ENCODE measurements at places on chromosomes 7 and 10.

- H3K36me3 ChIP-seq = no peaks in the 10 kb centered on the region
- H3K27ac ChIP-seq = no peak overlapping the region
- H3K4me1 ChIP-seq = no peaks in the 10 kb centered on the region
- H3K27me3 ChIP-seq = no peaks in the 10 kb centered on the region
- DNase-seq = no peak
- no peak overlapping the region for H3K4me3 ChIP-seq
These were observed 236.2 kb downstream of the PCLO start for GRCh38 chr7:82926477-82926876.

DNA sequence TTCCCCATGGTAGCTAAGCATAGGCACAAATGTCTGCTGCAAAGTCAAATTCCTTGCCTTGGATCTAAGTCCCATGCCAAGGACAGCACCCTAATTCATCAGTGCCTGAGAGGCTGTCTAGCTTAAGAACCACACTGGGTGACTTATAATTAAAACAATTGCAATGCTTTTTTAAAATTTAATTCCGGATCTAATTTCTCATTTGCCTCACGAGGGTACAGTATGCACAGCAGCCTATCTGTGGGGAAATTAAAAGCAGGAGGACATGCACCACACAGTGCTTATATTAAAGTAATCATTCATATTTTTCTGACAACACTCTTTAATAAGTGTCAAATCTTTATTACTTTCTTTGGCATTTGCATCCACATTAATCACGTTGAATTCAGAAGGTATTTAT, 378.8 kb downstream of the GPAM start:
- no peak overlapping the region for H3K27ac ChIP-seq
- H3K36me3 ChIP-seq = no peaks in the 10 kb centered on the region
- no peaks in the 10 kb centered on the region for H3K4me1 ChIP-seq
- no peak for DNase-seq

- H3K27me3 ChIP-seq = peaks cover 23% of the 10 kb centered on the region
- H3K36me3 ChIP-seq = peaks cover 10% of the 10 kb centered on the region
- peak; percentile 96 for DNase-seq
These were observed at the start of gene ATXN7L1 for GRCh38 chr7:105876091-105876963. ATXN7L1 (minus strand) TSS chr7:105876599; CDS start chr7:105876558, 41 bp downstream.

GRCh38 chr7:25857376-25858067, 294.5 kb upstream of the NFE2L3 start:
- H3K4me3 ChIP-seq = no peak overlapping the region
- no peak overlapping the region for H3K27ac ChIP-seq
- H3K4me1 ChIP-seq = peaks cover 44% of the 10 kb centered on the region
